HCT116 (cell line): ENCODE measurements at places on chromosomes 7 and 10.

- H3K36me3 ChIP-seq, result no peaks in the 10 kb centered on the region
- H3K27ac ChIP-seq, result no peak overlapping the region
- DNase-seq, result no peak
- no peaks in the 10 kb centered on the region for H3K27me3 ChIP-seq
Observed at GRCh38 chr10:103535595-103535994, 42.1 kb downstream of the NEURL1 start.

DNA sequence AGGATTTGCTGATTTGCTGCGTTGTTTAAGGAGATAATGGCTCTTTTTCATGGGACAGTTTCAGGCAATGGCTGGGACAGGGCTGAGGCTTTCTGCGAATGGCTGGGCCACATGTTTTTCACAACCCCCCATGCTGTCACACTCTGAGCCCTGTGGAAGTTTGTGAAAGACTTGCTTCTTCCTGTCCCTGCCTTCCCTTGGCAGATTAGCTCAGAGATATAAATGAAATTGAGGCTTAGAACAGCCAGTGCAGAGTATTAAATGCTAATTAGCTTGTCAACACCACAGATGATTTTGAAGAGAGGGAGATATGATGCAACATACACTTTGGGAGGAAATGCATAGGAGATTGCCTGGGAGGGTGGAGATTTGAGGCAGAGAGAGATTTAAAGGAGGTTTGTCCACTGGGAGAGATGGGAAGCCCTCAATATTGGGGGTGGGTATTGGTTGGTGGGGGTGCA lies 232.0 kb downstream of the SH2D4B start:
- no peaks in the 10 kb centered on the region for H3K4me1 ChIP-seq
- no peaks in the 10 kb centered on the region for H3K36me3 ChIP-seq
- no peak overlapping the region for H3K4me3 ChIP-seq
- H3K27me3 ChIP-seq, result peaks cover 15% of the 10 kb centered on the region
- no peak overlapping the region for H3K27ac ChIP-seq

- DNase-seq, result no peak
- no peak overlapping the region for H3K4me3 ChIP-seq
- no peaks in the 10 kb centered on the region for H3K36me3 ChIP-seq
- peak overlapping the region; percentile 94 for H3K27ac ChIP-seq
- no peaks in the 10 kb centered on the region for H3K27me3 ChIP-seq
Observed at GRCh38 chr10:90226517-90226916, 525.1 kb downstream of the KIF20B start.

- no peak overlapping the region for H3K4me3 ChIP-seq
- no peak for DNase-seq
- H3K27me3 ChIP-seq, result no peaks in the 10 kb centered on the region
- no peaks in the 10 kb centered on the region for H3K4me1 ChIP-seq
Observed at GRCh38 chr7:34453150-34453549, 204.9 kb upstream of the NPSR1 start.

DNA sequence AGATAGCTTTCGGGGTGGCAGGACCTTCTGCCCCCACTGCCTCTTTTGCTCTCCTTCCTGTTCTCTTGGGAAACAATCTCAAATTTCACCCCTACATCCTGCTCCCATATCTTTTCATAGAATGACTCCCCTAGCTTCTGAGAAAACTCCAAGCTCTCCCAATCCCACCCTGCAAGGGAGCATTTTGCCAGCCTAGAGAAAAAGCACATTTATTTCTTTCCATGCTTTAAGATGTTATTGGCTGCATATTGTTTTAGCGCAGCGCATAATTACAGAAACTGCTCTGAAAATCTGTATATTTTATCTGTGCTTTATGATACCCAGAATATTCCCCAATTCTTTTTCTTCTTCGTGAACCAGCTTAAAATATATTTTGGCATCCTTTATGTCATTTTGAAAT lies 601.3 kb downstream of the KCNMA1 start:
- H3K4me3 ChIP-seq, result no peak overlapping the region
- H3K4me1 ChIP-seq, result no peaks in the 10 kb centered on the region
- DNase-seq, result no peak
- peaks cover 50% of the 10 kb centered on the region for H3K27me3 ChIP-seq

DNA sequence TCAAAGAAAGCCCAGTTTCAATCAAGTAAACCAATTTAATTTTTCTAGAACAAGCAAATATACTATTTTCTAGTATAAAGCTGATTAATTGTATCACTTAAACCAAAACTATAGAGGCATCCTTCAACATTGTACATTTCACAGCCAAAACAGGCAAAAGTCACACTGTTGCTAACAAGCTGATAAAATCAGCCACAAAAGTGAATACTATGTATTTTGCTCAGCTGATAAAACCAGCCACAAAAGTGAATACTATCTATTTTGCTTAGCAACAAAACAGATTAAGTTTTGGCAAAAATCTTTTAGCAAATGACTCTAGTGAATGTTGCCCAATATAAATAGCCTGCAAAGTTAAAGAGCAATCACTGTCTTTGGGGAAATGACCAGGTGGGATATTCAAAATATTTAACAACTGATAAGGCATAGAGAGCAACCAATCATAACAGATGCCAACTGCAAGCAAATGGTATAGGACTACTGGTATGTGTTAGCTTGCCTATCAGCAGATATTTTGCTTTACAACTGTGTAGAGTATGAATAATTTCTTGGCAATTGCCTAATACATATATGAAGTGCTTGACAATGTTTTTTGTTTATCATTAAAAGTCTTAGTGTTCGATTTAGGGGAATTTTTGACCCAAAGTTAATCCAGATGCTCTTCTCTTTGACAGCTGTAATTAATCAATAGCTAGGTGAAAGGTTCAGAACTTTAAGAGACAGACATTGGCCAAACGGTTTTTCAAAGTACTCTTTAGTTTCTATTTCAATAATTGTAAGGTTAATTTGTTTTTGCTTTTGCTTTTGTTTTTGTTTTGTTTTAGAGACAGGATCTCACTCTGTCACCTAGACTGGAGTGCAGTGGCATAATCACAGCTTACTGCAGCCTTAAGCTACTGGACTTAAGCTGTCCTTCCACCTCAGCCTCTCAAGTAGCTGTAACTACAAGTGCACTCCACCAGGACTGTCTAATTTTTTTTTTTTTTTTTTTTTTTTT lies 44.4 kb upstream of the SP4 start:
- DNase-seq, result no peak
- H3K27me3 ChIP-seq, result no peaks in the 10 kb centered on the region
- no peaks in the 10 kb centered on the region for H3K36me3 ChIP-seq
- no peak overlapping the region for H3K4me3 ChIP-seq

GRCh38 chr7:36658335-36659171 lies 65.7 kb downstream of the AOAH start:
- H3K4me1 ChIP-seq, result peaks cover 34% of the 10 kb centered on the region
- no peaks in the 10 kb centered on the region for H3K27me3 ChIP-seq
- no peaks in the 10 kb centered on the region for H3K36me3 ChIP-seq
- no peak overlapping the region for H3K4me3 ChIP-seq
- H3K27ac ChIP-seq, result peak overlapping the region; percentile 45; the same call in 1 of the 2 replicates

- no peak for DNase-seq
- H3K4me3 ChIP-seq, result no peak overlapping the region
- H3K27me3 ChIP-seq, result no peaks in the 10 kb centered on the region
- H3K36me3 ChIP-seq, result no peaks in the 10 kb centered on the region
- H3K4me1 ChIP-seq, result no peaks in the 10 kb centered on the region
- H3K27ac ChIP-seq, result no peak overlapping the region
Observed at GRCh38 chr7:46939558-46939957, 642.4 kb downstream of the TNS3 start.

DNA sequence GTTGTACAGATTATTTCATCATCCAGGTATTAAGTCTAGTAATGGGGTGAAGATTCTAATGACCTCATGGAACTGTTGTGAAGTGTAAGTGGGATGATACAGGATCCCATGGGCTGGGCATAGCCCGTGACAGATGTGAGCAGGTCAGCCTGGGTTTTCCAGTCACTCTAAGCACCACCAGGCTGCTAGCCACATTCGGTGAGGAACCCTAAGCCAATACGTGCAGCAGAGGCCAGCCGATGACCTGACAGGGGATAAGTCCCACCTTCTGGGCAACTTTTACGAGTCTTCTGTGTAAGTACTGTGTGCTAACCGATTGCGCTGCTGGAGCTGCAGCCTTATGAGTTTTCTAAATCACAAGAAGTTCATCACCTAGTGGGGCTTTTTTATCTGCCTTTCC lies 7.3 kb downstream of the ZNF503 start:
- peaks cover 15% of the 10 kb centered on the region; the same call in 1 of the 2 replicates for H3K4me1 ChIP-seq
- H3K4me3 ChIP-seq, result no peak overlapping the region
- H3K36me3 ChIP-seq, result peaks cover 9% of the 10 kb centered on the region; the same call in 1 of the 2 replicates
- no peaks in the 10 kb centered on the region for H3K27me3 ChIP-seq
- DNase-seq, result no peak
- no peak overlapping the region for H3K27ac ChIP-seq

DNA sequence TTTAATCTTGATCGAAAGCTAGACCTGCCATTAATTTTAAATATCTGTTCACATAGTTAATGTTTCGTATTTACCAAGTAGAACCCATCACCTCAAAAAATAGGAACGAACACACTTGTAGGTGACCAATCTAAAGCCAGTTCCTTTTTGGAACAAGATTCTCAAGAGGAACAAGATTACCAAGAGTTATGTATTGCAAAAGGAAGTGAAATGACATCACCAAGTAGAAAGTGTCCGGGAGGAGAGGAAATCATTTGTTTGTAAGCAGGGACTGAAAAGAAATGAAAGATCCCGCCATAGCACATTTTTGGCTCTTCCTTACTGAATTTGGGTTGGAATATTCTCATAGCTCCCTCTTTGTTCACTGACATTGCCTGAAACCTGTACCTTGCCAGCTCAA lies 1200.5 kb downstream of the SORCS1 start:
- H3K27ac ChIP-seq, result no peak overlapping the region
- no peak overlapping the region for H3K4me3 ChIP-seq

DNA sequence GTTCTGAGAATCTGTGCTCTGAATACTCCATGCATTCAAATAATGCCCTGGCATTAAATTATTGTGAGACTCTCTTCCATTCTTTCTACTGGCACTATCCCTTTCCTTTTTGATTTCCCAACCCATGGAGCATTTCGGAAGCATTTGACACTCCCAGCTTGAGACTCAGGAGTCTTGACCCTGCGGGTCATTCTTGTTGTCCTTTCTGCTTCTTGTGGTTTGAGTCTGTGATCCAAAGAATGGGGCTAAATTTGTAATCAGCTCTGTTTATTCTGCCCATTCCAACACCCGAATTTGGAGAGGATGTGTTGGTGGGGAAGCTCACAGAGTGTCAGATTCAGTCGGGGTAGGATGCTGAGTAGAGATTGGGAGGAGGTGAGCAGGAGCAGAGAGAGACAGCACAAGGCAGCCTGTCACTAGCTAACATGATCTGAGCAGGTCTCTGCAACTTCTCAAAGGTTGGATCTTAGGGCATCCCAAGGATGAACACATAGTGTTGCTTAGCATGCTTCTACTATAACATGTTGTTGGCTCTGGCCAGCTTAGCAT lies 80.4 kb upstream of the BMPER start:
- H3K4me1 ChIP-seq, result no peaks in the 10 kb centered on the region
- no peaks in the 10 kb centered on the region for H3K36me3 ChIP-seq
- no peak overlapping the region for H3K27ac ChIP-seq
- DNase-seq, result no peak
- no peaks in the 10 kb centered on the region for H3K27me3 ChIP-seq

GRCh38 chr10:58512491-58513187 lies at the start of gene BICC1:
BICC1 (plus strand) TSS chr10:58512872; CDS start chr10:58513144, 272 bp downstream.
- DNase-seq, result no peak
- H3K36me3 ChIP-seq, result no peaks in the 10 kb centered on the region
- H3K4me3 ChIP-seq, result no peak within 1 kb of the TSS

- peak overlapping the region; percentile 72 for H3K4me3 ChIP-seq
- peak; percentile 15 for DNase-seq
- peak overlapping the region; percentile 89 for H3K27ac ChIP-seq
- no peaks in the 10 kb centered on the region for H3K36me3 ChIP-seq
Observed at GRCh38 chr10:70053841-70054288, 1.2 kb downstream of the MACROH2A2 start.

GRCh38 chr7:38842746-38843145 lies 66.2 kb downstream of the VPS41 start:
- H3K4me1 ChIP-seq, result no peaks in the 10 kb centered on the region
- no peak overlapping the region for H3K27ac ChIP-seq
- H3K4me3 ChIP-seq, result no peak overlapping the region
- no peak for DNase-seq

- H3K36me3 ChIP-seq, result no peaks in the 10 kb centered on the region
- no peak overlapping the region for H3K27ac ChIP-seq
- peaks cover 12% of the 10 kb centered on the region for H3K4me1 ChIP-seq
- no peaks in the 10 kb centered on the region for H3K27me3 ChIP-seq
- DNase-seq, result no peak
Observed at GRCh38 chr10:3838460-3839437, 53.7 kb upstream of the KLF6 start.

DNA sequence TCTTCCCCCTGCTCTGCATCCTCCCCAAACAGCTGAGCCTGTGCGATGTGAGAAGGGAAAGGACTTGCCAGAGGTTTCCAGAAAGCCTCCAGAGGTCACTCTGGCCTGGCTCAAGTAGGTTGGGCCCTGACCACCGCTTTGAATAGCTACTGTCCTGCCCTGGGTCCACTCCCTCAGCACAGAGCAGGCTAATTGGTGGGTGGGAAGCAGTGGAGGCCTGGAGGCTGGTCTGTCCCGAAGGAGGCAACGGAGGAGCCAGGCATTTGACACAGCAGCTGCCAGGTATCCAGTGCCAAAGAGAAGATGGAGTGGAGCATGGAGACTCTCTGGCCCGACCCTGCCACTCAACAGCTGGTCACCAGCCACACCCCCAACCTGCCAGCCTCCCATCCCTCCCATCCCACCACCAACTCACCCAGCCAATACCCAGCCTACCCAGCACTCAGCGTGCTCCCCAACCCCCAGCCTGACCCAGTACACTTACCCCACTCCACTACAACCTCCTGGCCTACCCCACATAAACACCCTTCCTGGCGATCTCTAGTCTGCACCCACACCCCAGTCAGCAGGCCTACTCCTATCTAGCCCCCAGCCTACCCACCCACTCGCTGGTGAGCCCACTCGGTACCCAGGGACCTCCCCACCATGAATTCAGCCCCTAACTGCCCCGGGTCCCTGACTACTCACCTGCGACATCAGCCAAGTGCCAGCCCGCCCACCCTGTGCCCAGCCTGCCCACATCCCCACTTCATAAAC lies 64.6 kb upstream of the COL13A1 start:
- H3K4me1 ChIP-seq, result no peaks in the 10 kb centered on the region
- no peaks in the 10 kb centered on the region for H3K27me3 ChIP-seq
- no peak overlapping the region for H3K4me3 ChIP-seq
- H3K36me3 ChIP-seq, result no peaks in the 10 kb centered on the region
- DNase-seq, result no peak

DNA sequence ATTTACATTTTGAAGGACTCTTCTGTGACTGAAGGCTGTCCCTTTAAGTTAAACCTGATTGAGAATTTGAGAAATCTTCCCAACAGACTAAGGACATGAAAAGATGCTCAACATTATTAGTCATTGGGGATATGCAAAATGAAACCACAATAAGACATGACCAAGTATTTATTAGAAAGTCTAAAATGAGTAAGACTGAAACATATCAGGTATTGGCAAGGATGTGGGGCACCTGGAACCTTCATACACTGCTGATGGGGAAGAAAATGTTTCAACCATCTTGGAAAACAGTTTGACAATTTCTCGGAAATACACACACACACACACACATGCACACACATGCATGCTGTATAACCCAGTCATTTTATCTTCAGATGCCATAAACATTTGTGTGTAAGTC lies 132.1 kb upstream of the CDK6 start:
- no peaks in the 10 kb centered on the region for H3K27me3 ChIP-seq
- no peak overlapping the region for H3K27ac ChIP-seq
- DNase-seq, result no peak
- H3K36me3 ChIP-seq, result no peaks in the 10 kb centered on the region
- no peak overlapping the region for H3K4me3 ChIP-seq
- no peaks in the 10 kb centered on the region for H3K4me1 ChIP-seq

- H3K4me3 ChIP-seq, result no peak overlapping the region
- DNase-seq, result peak; percentile 47
- H3K4me1 ChIP-seq, result peaks cover 41% of the 10 kb centered on the region
- H3K36me3 ChIP-seq, result no peaks in the 10 kb centered on the region
- no peaks in the 10 kb centered on the region for H3K27me3 ChIP-seq
Observed at GRCh38 chr7:102272075-102272916, 14.4 kb upstream of the SH2B2 start.
